ENCODE measurements at places on chromosomes 16 and 17. TPM values are rescaled to one million over a fixed set of nuclear protein-coding genes. Genes with fewer than 3 reads are reported as not detected.

- no peak for DNase-seq
Observed at GRCh38 chr17:57268181-57268580, 11.9 kb downstream of the MSI2 start.

DNA sequence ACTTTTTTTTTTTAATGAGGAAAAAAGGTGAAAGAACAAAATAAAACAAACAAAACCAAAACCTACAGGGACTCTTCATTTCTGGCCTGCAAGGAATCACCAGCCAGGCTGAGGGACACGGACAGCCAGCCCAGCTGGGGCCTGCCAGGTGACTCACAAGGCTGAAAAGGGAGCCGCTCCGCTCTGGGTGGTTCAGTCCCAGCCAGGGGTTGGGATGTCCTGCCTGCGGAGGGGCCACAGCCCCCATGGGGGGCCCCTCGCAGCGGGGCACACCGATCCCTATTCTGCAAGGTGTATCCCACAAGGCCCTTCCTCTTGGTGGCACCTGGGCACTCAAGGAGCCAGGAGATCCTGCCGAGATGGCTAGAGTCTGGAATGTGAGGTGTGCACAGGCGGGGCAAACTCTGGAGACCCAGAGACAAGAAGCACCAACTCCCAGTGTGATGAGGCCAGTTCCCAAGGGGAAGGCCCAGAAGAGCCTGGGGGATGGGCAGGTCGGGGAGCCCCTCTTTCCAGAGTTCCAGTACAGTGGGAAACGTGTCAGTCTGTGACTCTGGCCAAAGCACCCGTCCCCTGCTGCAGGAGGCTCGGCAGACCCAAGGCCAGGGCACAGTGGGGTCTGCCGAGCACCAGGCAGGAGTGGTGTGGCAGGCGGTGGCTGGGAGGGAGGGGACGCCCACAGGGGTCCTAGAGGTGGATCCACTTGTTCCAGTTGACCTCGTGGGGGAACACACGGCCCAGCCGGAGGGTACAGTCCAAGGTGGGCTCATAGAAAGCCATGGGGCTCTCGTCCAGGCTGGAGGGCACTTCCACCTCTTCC, 58.9 kb downstream of the IL21R start:
- no peak for DNase-seq

GRCh38 chr16:55613613-55614335, 42.0 kb upstream of the SLC6A2 start:
- DNase-seq = no peak

DNA sequence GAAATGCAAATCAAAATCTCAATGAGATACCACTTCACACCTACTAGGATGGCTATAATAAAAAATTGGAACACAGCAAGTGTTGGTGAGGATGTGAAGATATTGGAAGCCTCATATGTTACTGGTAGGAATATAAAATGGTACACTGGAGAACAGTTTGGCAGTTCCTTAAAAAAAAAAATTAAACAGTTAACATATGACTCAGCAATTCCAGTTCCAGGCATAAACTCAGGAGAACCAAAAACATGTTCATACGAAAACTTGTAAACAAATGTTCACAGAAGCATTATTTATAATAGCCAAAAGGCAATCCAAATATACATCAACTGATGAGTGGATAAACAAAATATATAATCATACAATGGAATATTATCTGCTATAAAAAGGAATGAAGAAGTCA, 28.2 kb downstream of the ZNF652 start:
- DNase-seq = no peak

The PYY gene
- total RNA-seq = not detected

The KCNH4 gene
- 0.53 TPM for total RNA-seq

The TPSG1 gene
- total RNA-seq = not detected

DNA sequence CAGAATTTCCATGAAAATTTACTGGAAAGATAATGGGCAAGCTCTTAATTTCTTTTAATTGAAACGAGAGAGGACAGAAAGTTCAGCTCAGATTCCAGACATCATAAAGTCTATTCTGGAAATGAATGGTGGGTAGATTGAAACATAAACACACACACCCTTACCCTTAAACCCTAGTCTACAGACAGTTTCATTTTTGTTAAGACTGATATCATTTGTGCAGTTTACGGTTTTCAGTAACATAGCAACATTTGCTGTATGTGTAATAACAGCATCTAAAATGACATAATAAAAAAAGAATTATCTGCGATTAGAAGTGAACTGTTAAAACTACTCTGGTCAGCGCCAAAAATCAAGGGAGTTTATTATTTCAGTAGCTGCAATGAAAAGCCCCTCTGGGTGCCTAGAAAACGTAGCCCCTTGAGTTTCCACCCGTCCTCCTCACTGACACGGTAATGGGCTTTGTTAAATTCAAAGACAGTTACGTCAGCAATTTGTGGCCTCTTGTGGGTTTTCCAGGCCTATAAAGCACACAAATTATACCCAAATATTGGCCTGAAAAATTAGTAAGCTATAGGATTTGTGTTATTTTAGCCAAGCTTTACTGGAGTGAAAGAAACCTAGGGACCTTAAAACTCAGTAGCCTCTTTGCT, 520.6 kb upstream of the SOX9 start:
- DNase-seq = no peak

- no peak for DNase-seq
Observed at GRCh38 chr17:78967782-78968362, 11.9 kb downstream of the LGALS3BP start.

- no peak for DNase-seq
Observed at GRCh38 chr17:34596920-34597319, 17.5 kb downstream of the TMEM132E start.

The LCMT1 gene
- total RNA-seq = 36.2 TPM

The FOXN1 gene
- total RNA-seq = not detected

The SOST gene
- not detected for total RNA-seq

DNA sequence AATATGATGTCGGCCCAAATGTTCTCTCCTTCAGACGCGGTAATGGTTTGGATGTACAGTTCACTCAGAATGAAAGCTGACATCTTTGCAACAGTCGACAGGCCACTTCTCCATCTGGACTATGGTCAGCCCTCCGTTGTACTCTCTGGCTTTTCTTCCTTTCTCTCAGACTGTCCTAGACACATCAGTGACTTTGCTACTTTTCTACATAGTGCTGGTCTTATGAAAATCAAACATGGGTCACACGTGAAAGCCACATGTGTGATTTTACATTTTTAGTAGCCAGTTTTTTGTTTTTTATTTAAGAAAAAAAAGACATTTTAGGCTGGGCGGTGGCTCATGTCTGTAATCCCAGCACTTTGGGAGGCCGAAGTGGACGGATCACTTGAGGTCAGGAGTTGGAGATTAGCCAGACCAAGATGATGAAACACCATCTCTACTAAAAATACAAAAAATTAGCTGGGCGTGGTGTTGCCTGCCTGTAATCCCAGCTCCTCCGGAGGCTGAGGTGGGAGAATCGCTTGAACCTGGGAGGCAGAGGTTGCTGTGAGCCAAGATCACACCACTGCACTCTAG, 644.1 kb downstream of the KCNJ2 start:
- no peak for DNase-seq

- no peak for DNase-seq
Observed at GRCh38 chr16:84327926-84328505, 33.3 kb downstream of the WFDC1 start.

Measured in activated CD4-positive, alpha-beta T cell treated with anti-CD3 and anti-CD28 coated beads for 36 hours (primary cell).